Epithelial cell of umbilical artery (primary cell): ENCODE measurements at places on chromosomes 5 and 9. TPM values are rescaled to one million over a fixed set of nuclear protein-coding genes. Genes with fewer than 3 reads are reported as not detected.

TOR1A gene
- 35.6 and 41.3 TPM in 2 replicates for total RNA-seq

SPAAR gene
- total RNA-seq, result 10.3 and 14.3 TPM in 2 replicates

NUTM2G gene
- total RNA-seq, result not detected in 2 replicates

HTR4 gene
- total RNA-seq, result not detected in 2 replicates

CDH6 gene
- 0.32 and 1.1 TPM in 2 replicates for total RNA-seq

SOHLH1 gene
- total RNA-seq, result not detected in 2 replicates

CD14 gene
- 1.2 and 1.6 TPM in 2 replicates for total RNA-seq

FBXW11 gene
- total RNA-seq, result 64.3 and 91.2 TPM in 2 replicates

MYO10 gene
- total RNA-seq, result 90.3 and 111 TPM in 2 replicates

GADD45G gene
- 0.61 and 0.65 TPM in 2 replicates for total RNA-seq

PPP2R2B gene
- total RNA-seq, result under 0.01 and 0.15 TPM in 2 replicates

FRRS1L gene
- total RNA-seq, result not detected in 2 replicates

S1PR3 gene
- total RNA-seq, result 1.8 and 2.9 TPM in 2 replicates

ANKRD34B gene
- total RNA-seq, result not detected in 2 replicates

SMIM33 gene
- total RNA-seq, result under 0.01 TPM in 1 of 2 replicates, not detected in the other

ORM2 gene
- not detected in 2 replicates for total RNA-seq
